Testis (tissue), 5 donors: ENCODE measurements at places on chromosomes 16 and 17. TPM values are rescaled to one million over a fixed set of nuclear protein-coding genes. Genes with fewer than 3 reads are reported as not detected.

Gene PGAP3
- 21.1 TPM for polyA plus RNA-seq

Gene SULT1A4
- 19.4 TPM for polyA plus RNA-seq

Gene RASD1
- polyA plus RNA-seq, result 50.1 TPM

Gene NOTUM
- 5.1 TPM for polyA plus RNA-seq

Gene CPHXL2
- polyA plus RNA-seq, result not detected

Gene HSF5
- polyA plus RNA-seq, result 119 TPM

Gene KDM8
- polyA plus RNA-seq, result 5.7 TPM

Gene MRPS34
- polyA plus RNA-seq, result 49.2 TPM

Gene CSH1
- polyA plus RNA-seq, result not detected

Gene OR2C1
- polyA plus RNA-seq, result 0.30 TPM

Gene CCL7
- not detected for polyA plus RNA-seq

Gene C16orf96
- polyA plus RNA-seq, result 19.8 TPM

Gene CES2
- polyA plus RNA-seq, result 34.4 TPM

Gene SLC5A11
- 0.78 TPM for polyA plus RNA-seq

Gene MRPL38
- polyA plus RNA-seq, result 101 TPM

Gene NOMO2
- polyA plus RNA-seq, result 81.6 TPM

Gene PIRT
- 0.18 TPM for polyA plus RNA-seq

Gene KLHL10
- polyA plus RNA-seq, result 130 TPM

Gene TP53TG3D
- 30.5 TPM for polyA plus RNA-seq

Gene TEKT5
- polyA plus RNA-seq, result 69.1 TPM

Gene SHISA9
- 0.46 TPM for polyA plus RNA-seq

Gene CCL17
- polyA plus RNA-seq, result 4.0 TPM

Gene HBA1
- 24.0 TPM for polyA plus RNA-seq

Gene BAIAP3
- polyA plus RNA-seq, result 23.0 TPM

Gene TUBG1
- polyA plus RNA-seq, result 411 TPM

Gene KCNH4
- 0.42 TPM for polyA plus RNA-seq

Gene KRT17
- 12.2 TPM for polyA plus RNA-seq

Gene WFIKKN1
- 1.1 TPM for polyA plus RNA-seq

Gene KIF19
- 2.0 TPM for polyA plus RNA-seq

Gene CETP
- polyA plus RNA-seq, result 0.69 TPM

Gene PIK3R5
- polyA plus RNA-seq, result 6.1 TPM

Gene GRIN2A
- polyA plus RNA-seq, result 10.4 TPM

Gene SOST
- not detected for polyA plus RNA-seq

Gene KRTAP4-4
- polyA plus RNA-seq, result not detected
